ENCODE measurements at places on chromosomes 4 and X.
A peak's percentile ranks its signal among the peaks of the same experiment; 100 is the strongest.

DNA sequence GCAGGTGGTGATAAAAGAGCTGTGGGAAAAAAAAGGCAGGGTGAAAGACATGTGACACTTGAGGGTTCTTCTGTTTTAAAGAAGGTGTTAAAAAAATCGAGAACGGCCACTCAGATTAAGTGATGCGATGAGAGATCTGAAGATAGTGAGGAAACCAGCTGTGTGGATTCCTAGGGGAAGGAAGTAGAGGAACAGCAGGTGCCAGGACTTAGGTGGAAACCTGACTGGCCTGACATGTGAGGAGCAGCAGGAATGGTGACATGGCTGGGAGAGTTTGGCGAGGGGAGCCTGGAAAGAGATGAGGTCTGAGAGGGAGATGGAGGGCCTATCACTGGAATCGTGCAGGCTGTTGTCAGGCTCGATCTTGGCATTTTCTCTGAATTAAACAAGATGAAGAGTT, 55.5 kb downstream of the BMPR1B start:
- no peak for DNase-seq

- no peak for DNase-seq
These were observed 94.8 kb upstream of the ATP6AP2 start for GRCh38 chrX:40485973-40486372.

DNA sequence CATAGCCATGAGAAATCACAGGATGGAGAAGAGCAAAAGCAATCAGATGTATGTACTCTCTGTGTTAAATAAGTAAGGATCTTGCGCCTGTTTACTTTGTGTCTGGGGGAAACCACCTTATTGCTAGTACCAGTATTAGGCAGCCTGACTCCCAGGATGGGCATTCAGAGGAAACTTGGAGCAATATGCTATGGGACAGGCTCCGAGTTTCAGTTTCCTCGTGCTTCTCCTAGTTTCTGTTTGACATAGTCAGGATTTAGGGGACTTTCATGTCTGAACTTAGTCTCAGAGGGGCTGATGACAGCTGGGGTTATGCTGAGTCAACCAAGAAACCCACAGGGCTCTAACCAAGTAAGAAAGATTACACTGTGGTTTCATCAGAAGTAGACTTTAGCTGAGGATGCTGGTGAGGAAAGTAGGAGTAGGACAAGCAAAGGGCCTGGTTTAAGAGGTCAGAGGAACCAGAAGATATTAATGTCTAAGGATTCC, 13.5 kb downstream of the NSUN7 start:
- DNase-seq, result no peak

GRCh38 chr4:71709961-71710360, 73.9 kb downstream of the GC start:
- DNase-seq, result no peak

- DNase-seq, result no peak
These were observed 28.2 kb upstream of the TLR2 start for GRCh38 chr4:153655928-153656327.

DNA sequence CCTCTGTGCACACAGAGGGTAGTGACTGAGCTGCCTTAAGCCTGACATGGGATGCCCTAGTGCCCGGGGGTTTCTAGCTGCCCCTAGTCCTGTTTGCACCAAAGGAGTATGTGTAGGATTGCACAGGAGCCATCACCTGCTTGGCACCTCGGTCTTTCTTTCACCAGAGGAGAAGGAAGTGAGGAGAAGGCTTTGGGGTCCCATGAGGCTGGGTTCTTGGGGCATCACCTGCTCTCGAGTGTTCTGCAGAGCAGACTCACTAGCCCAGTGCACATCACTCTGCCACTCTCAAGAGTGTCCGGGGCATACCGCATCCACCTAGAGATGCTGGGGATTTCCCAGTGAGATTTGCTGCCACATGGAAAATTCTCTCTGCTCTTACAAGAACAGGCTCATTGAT, 40.5 kb upstream of the GPR78 start:
- DNase-seq, result no peak

- DNase-seq, result peak; percentile 7
These were observed 92.2 kb downstream of the HUWE1 start for GRCh38 chrX:53594354-53594753.

DNA sequence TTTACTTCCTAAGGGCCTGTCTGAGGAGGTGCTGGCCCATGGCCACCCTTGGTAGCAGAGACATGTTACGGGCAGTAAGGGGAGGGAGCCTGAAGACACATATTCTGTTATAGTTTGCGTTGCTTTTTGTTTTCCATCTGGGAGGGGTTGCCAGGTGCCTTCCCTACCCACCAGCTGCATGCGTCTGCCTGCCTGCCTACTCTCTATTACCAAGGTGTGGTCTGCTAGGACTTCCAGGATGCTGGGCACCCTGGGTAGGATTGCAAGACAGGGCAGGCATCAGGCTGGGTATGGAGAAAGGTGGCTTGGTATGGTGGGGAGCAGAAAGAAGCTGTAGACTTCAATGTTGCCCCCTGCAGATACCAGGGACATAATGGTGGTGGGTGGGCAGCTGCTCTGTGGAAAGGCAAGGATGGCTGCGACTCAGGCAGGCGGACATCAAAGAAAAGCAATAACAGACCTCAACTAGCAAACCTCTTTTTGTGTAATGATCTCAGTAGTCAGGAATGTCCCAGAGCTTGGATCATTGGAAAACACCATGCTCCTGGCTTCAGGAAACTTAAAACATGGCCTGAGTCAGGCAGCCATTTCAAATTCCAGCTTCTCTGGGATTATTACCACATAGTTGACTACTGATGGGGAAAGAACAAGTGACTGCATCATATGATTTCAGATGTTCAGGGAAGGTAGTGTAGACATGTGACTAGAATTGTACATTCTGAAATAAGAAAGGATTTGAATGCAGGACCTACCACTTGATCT, 67.8 kb downstream of the HOPX start:
- no peak for DNase-seq

- no peak for DNase-seq
These were observed 46.2 kb downstream of the STAP1 start for GRCh38 chr4:67604749-67605148.

DNA sequence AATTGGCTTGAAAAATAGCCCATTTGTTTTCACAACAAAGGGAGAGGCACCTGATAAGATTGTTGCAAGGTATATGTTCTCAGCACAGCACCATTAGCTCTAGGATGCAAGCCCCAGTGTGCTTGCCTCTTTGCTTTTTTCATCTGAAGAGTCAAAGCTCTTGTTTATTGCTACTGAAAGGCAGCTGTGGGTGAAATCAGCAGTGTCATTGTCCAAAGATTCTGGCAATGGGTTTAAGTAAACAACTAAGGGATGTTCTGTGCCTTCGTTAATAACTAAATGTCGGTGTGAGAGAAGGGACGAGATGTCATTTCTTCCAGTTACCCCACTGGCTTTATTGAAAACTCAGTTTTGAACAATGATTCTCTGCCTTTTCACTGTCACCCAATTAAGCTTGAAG, 567.7 kb downstream of the KCNIP4 start:
- no peak for DNase-seq

- no peak for DNase-seq
These were observed 105.0 kb upstream of the AFAP1 start for GRCh38 chr4:8044699-8045098.

DNA sequence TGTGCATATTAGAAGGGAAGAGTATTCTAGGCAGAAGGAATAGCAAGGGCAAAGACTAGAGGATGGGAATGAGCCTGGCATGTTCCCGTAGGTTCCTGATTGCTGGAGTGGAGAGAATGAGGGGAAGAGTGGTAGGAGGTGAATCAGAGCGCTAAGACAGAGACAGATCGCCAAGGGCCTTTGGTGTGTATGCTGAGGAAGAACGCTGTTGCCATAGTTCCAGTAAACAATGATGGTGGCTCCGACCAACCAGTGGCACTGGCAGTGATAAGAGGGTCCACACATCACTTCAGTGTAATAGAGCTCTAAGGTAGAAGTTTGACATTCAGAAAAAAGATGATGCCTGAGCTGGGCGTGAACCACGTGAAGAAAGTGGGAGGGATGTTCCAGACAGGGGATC, 966 bp downstream of the TBC1D25 start:
- DNase-seq, result no peak

DNA sequence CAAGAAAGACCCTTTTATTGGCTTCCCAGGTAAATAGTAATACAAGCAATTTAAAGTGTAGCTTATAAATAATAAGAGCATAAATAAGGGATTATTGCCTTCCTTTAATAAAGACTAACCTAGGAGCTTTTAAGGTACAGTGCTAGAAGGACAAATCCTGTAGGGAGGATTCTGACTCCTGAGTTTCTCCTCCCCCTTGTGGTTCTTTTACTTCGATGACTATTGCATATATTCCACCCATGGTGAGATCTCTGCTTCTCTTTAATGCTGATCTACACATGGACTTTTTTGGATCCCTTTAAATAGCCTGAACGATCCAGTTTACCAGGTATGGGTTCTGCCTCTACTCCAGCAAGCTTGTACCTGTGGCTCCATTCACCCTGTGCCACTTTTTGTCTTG, 2.5 kb downstream of the GALNT7 start:
- no peak for DNase-seq

DNA sequence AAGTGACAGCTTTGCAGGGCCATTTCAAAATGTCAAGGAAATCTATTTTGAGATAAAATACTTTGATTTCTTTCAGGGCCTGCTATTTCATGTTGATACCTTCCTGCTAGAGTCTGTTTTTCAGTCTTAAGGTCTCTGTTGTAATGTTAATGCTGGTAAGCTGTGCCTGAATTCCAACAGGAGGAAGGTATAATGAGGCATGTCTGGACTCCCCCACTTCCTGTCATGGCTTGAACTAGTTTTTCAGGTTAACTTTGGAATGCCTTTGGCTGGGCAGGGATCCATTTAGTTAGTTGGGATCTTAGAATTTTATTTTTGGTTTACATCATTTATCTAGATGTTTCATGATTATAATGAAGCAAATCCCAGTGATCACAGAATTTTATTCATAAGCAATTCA, 279.0 kb downstream of the CFAP47 start:
- DNase-seq, result no peak

DNA sequence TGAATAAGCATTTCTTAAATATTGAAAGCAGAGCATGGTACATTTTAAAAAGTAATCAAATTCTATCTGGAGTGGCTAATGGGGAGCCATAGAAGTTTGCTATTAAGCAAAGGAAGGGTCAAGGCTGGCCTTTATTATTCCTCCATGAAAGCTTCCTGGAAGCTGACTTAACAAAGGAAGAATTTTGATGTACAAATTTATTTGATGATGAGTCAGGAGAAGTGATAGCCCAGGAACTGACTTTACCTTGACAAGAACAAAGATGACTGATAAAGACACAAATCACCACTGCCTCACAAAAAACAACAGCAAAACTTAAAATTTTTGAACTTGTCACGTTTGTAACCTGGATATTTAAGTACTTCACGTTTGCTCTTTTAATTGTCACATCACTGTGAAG, 872.1 kb downstream of the PCDH7 start:
- DNase-seq, result no peak

GRCh38 chrX:51804741-51805140, 61.5 kb downstream of the GSPT2 start:
- no peak for DNase-seq

DNA sequence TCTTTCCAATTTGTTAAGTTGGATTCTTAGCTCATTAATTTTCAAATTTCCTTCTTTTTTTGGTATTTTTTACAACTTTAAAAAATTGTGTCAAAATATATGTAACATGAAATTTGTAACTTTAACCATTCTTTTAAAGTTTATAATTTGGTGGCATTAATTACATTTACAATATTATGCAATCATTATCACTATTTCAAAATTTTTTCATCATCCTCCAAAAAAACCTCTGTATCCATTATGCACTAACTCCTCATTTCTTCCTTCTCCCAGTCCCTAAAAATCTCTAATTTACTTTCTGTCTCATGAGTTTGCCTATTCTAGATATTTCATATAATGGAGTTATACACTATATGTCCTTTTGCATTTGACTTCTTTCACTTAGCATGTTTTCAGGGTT, 4.7 kb upstream of the FAM47E start:
- no peak for DNase-seq

GRCh38 chr4:150178161-150178560, 99.9 kb downstream of the DCLK2 start:
- DNase-seq, result no peak

DNA sequence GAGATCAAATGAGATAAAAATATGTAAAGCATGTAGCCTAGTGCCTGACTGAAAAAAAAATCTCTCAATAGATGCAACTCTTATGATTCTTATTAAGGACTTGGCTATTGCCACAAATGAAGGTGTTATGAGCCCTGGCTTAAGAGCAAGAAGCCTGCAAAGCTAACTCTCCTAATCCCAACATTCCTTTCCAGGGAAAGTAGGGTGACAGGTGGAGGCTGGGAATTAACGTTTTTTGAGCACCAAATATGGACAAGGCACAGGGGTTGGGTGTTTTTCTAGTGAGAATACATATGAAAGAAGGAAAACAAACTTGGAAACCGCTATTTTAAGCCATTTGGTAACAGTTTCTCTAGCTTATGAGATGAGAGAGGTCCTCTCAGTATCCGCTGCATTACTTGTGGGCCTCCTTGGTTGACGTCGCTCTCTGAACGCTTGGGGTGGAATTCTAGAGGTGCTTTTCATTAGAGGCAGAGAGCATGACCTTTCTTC, 2.4 kb downstream of the RHOH start:
- no peak for DNase-seq

- DNase-seq, result no peak
These were observed 728 bp upstream of the HGFAC start for GRCh38 chr4:3440979-3441500.

DNA sequence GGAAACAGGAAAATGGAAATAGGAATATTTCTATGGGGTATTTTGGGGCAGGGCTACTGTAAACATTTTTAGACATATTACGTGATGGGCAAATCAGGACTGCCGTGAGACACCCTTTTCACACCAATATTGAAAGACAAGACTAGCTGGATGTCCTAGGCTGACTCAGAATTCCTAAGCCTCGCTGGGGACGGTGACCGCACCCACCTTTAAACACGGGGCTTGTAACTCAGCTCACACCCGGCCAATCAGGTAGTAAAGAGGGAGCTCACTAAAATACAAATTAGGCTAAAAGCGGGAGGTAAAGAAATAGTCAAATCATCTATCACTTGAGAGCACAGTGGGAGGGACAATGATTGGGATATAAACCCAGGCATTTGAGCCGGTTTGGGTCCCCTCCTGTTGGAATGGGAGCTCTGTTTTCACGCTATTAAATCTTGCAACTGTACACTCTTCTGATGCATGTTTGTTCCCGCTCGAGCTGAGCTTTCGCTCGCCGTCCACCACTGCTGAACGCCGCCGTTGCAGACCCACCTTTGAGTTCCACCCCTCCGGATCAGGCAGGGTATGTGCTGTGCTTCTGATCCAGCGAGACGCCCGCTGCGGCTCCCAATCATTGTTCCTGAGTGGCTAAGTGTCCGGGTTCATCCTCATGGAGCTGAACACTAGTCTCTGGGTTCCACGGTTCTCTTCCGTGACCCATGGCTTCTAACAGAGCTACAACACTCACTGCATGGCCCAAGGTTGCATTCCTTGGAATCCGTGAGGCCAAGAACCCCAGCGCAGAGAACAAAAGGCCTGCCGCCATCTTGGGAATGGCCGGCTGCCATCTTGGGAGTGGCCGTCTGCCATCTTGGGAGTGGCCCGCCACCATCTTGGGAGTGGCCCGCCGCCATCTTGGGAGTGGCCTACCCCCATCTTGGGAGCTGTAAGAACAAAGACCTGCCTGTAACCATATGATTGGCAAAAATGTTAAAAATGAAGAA, 152.6 kb downstream of the CRLF2 start:
- DNase-seq, result no peak

- no peak for DNase-seq
These were observed 1.9 kb downstream of the SPIN2B start for GRCh38 chrX:57119416-57119815.

GRCh38 chr4:70945452-70946055, 43.4 kb downstream of the MOB1B start:
- no peak for DNase-seq
